NCI-H1694 treated with DMSO at 0.1 percent for 48 hours (cell line): ENCODE measurements at places on chromosomes 11 and 22.

DNA sequence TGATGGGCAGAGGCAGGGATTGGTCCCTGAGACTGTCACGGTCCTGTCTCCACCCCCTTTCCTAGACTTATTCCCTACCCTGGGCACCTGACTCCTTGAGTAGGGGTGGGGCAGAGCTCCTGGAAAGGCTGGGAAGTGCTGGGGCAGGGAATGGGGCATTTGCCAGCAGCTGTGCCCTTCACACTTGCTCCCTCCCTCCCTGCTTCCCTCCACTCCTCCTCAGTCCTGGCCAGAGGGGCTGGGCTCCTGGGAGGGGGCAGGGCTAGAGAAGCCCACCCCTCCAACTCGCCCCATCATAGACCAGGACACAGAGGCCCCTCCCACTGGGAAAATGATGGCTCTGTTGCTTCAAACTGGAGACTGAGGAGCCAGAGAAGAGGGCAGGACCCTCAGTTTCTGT lies 11.6 kb downstream of the SCN2B start:
- DNase-seq, result no peak

DNA sequence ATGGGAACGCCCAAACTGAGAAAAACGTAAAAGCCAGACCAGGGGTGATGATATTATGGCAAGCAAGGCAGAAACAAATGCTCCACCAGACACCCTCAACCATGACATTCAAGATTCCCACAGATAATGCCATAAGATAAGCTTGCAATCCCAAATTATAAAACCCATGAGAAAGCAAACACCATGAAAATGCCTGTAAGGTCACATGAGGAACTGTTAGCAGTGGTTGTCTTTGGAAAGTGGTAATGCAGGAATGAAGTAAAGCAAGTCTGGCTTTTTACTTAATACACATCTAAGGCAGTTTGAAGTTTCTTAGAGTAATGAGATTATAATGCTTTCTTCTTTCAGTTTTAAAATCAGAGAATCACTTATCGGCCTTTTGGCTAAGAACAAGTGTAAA lies 111.0 kb downstream of the MN1 start:
- DNase-seq, result no peak

- DNase-seq, result no peak
These were observed 10.6 kb downstream of the TMEM184B start for GRCh38 chr22:38262051-38262795.

- DNase-seq, result no peak
These were observed 11.2 kb downstream of the SYT7 start for GRCh38 chr11:61569701-61570100.

DNA sequence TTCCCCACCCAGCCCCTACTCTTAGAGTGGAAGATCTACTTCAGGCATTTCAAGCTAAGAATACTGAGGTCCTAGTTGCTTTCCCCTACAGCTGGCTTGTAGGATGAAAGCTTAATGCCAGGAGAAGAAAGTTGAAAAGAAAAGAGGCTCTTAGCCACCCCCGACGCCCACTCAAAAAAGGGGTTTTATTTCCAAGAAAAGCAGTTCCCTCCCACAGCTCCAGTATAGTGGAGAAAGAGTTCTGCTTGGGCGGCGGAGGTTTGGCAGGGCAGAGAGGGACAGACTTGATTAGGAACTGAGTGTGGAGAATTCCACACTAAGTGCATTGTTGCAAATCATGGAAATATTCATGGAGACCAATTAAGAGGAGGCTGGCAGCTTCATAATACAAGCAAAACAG lies 470.9 kb downstream of the ETS1 start:
- DNase-seq, result no peak

DNA sequence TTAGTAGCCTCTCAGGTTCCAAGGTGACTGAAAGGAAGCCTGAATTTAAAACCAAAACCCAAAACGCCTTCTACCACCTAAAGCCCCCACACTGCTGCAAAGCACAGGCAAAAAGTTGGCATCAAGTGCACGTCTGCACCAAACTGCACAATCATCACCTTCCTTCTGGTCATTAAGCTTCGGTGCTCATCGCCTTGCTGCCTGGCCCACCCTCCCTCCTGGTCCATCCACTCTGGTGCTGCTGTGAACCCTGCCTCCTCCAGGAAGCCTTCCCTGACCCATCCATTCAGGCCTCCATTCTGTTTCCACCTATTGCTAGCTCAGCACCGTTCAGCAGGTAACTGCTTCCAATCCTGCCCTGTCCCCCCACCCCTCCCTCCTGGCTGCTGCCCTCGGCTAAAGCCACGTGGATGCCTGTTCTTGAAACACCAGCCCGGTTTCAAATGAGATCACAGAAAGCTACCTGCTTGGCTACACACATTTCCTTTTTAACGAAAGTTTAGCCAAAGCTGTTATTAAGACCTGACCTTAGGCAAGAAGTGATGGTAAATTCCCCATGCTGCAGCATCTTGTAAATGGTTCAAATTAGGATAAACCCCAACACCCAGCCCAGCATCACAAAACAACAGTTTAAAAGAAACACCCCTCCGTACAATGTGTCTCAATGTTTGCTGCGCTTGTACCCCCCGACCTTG lies 53.8 kb upstream of the CD5 start:
- no peak for DNase-seq

GRCh38 chr11:44848203-44848962 lies 102.3 kb downstream of the TP53I11 start:
- no peak for DNase-seq

DNA sequence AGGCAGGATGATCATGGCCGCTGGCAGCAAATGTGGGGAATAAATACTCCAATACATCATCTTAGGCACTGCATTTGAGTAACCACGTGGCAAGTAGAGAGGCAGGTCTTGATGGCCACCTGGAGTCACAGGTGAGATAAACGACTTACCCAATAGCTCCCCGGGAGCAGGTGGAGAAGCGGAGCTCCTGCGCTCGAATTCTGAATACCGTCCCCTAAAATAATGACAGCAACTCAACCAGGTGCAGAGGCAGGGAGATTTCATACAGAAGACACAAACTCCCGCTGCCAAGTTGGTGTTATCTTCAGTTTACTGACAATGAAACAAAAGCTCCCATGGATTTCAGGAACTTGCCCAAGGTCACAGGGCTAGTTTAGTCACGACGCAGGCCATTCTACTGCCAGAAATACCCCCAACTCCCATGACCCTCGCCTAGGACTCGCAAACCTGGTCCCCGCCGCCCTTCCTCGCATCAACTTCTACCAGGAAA lies 437 bp downstream of the SLC43A3 start:
- DNase-seq, result no peak

DNA sequence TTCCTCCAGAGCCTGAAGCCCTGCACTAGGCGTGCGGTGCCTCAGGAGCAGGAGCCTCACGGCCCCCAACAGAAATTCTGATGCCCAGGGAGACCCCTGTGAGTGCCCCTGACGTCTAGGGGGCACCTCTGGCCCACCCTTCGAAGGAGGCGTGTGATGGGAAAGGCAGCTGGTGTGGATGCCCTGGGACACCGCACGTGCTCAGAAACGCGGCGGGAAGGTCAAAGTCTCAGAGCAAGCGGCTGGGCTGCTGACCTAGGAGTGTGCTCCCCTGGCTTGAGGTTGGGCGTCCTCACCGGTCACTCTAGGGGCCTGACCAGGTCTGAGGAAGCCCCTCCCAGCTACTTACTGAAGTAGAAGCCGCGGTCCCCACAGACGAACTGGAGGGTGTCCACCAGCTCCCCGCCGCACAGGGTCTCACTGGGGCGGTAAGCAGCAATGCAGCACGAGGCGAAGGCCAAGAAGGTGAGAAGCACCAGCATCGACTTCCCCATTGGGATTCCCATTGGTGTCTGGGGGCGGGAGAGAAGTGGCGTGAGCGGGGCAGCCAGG lies 4.1 kb downstream of the IGF2 start:
- DNase-seq, result no peak

DNA sequence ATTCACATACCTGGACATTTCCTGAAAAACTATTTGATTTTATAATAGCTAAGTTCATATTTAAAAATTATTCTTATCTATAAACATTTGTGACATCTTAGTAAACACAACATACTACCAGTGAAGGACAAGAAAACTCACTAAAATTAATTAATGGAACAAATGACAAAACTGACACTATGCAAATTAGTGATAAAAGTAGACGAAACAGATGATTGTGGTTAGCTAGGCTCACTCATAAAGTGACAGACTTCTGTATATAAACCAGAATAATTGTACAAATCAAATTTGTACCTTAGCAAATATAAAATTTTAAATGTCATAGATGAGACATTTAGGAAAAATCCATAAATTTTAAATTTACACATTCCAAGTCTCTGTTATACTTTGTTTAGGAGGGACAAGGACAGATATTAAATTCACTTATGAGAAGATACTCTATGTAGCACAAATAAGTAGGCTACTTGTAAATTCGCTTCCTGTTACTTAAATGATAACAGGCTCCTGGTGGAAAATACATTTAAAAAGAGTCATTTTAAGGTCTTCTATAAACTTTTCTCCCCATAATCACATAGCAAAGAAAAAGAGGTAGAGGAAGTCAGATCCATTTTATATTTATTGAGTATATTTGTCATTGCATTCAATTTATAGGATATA lies 81.2 kb downstream of the KIF18A start:
- no peak for DNase-seq

- no peak for DNase-seq
These were observed 3.8 kb downstream of the BID start for GRCh38 chr22:17770180-17771077.

DNA sequence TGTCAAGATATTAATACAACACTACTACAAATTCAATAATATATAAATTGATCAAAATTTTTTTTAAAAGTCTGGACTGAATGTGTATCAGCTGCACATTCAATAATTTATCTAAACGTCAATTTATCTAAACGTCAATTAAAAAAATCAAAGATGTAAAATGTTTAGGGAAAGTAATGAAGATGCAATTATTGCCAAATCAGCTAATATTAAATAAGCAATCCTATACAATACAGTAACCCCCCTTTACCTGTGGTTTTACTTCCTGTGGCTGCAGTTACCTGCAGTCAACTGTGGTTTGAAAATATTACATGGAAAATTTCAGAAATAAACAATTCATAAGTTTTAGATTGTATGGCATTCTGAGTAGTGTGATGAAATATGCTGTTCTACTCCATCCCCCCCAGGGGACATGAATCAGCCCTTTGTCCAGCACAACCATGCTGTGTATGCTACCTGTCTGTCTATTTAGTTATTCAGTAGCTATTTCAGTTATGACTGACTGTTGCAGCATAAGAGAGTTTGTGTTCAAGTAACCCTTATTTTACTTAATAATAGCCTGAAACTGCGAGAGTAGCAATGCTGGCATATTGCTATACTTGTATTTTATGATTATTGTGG lies 72.2 kb downstream of the CWF19L2 start:
- no peak for DNase-seq

GRCh38 chr11:102780491-102780918 lies at the start of gene MMP10:
Gene MMP10 (minus strand): TSS chr11:102780628. CDS start chr11:102780591, 37 bp downstream.
- no peak for DNase-seq

DNA sequence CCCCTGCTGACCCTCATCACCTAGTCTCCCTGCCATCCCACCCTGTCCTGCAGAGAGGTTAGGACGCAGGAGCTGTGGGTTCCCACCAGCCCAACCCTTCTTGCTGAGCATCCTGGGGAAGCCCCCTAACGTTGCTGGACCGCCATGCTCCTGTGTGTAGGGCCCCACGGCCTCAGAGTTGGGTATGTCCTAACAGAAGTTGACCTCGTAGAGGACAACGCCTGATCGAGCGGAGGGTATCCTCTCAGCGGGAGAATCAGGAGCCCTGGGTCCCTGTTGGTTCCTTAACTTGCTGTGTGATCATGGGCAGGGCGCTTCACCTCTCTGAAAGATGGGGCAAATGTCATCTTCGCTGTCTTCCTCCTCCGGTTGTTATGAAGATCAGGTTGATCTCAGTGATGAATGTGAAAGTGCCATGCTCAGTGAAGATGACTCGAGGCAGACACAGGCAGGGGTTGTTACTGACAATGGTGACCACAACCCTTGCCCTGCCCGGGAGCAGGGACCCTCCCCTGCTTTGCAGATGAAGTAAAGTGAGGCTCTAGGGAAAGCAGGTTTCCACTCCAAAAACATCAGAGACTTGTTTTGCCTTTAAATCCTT lies 19.3 kb upstream of the CD5 start:
- DNase-seq, result no peak

DNA sequence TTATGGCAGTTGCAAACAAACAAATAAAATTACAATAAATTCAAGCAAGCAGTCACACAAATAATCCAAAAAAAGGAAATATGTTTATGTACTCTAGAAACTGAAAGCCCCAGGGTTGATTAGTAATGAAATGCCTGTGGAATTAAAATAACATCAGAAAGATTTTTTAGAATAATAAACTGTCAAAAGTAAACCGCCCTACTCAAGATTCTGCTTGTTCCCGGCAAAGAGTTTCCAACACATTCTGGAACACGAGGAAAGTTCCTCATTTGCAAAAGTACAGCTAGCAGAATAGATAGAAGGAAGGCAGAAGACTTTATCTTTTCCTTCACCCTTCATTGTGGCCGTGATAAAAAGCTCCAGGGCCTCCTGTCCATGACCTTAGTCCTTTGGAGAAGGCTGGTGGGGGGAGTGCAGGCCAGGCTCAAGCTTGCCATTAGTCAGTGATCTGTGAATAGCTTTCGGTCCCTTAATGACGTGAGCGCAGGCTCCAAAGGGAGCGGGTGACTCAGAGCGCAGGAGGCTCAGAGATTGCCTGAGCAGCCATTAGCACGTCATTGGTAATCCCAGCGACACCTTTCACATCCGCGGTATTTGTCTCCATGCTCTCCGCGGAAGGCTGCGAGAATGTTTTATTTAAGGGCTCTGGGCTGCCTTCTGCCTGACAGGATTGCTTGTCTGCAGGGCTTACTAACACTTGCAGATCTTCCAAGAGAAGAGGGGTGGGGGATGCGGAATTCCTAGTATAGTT lies 458.3 kb downstream of the METTL15 start:
- DNase-seq, result no peak

GRCh38 chr11:123065621-123066020 lies 3.7 kb upstream of the HSPA8 start:
- DNase-seq, result no peak

DNA sequence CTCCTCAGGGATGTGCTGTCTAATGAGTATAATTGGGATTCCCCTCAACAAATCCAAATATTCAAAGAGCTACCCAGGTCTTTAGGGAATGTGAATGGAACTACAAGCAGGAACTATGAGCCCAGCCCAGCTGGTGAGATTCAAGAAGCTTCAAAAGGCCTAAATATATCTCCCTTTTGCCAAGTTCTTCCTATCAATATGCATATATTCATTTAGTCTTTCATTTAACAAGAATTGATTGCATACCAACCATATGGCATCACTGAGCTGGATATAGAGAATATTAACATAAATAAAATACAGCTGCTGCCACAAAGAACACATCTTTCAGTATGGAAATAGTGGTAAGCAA lies 58.9 kb upstream of the PRSS23 start:
- no peak for DNase-seq

GRCh38 chr22:27022274-27022895 lies 365.0 kb downstream of the MIAT start:
- no peak for DNase-seq
